Activated CD8-positive, alpha-beta memory T cell treated with anti-CD3 and anti-CD28 coated beads, Interleukin-2, amount 10 ng/mL, durations not matched to agents 7 days and 5 days (primary cell): ENCODE measurements at places on chromosomes 3 and 15. TPM values are rescaled to one million over a fixed set of nuclear protein-coding genes. Genes with fewer than 3 reads are reported as not detected.

DNA sequence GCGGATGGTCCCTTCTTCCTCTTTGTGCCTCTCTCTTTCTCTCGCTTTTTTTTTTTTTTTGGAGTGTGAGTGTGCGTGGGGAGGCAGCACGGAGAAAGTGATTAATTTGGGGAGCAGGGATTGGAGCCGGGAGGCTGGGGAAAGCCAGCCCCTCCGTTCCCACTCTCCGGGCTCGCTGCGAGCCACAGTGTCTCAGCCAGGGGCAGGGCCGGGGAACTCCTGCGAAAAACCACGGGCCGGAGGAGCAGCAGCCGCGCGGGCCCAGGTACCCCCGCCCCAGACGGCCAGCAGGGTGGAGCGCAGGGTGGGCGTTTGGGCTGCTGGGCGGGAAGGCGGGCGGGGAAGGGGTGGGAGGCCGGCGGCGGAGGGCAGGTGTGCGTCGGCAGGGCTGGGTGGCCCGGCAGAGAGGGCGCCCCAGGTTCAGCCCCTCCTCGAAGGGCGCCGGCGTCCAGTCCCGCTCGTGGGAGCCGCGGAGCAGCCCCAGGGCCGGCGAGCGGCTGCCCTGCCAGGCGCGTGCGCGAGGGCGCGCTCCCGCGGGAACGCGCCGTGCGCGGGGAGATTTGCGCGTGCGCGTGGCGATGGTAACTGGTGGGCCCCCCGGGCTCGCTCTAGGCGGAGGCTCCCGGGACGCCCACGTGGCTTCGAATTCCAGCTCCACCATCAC lies 1.4 kb downstream of the CHL1 start:
- no peak for DNase-seq

- no peak for DNase-seq
These were observed 259.1 kb downstream of the OPA1 start for GRCh38 chr3:193851941-193852674.

DNA sequence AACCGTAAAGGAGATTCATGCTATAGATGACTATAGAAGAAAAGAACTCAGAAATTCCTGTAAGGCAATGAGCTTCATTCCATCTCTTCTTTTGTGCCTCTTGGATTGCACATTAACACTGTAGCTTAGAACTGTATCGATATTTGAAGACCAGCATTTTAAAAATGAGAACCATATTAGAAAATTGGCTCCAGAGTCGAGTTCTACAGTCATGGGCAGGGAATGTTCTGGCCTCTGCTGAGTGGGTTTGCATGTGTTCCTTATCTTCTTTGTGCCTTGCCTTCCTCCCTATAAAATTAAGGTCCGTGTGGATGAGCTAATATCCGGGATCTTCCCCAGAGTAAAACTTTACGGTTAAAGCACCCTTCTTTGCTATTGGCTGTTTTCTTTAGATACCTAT lies 77.4 kb upstream of the PLCL2 start:
- DNase-seq: no peak

BUB1B gene
- total RNA-seq: 107 TPM

DOCK3 gene
- total RNA-seq: 3.4 TPM

SEMA5B gene
- not detected for total RNA-seq
